ENCODE measurements at places on chromosomes 7 and 10.

- DNase-seq: no peak
Observed at GRCh38 chr10:92766451-92766850, 76.7 kb downstream of the HHEX start.

GRCh38 chr10:61589547-61590243, 73.0 kb upstream of the CABCOCO1 start:
- no peak for DNase-seq

- DNase-seq: no peak
Observed at GRCh38 chr10:124708922-124709520, 35.2 kb downstream of the FAM53B start.

- no peak for DNase-seq
Observed at GRCh38 chr10:33484787-33485186, 150.3 kb upstream of the NRP1 start.

DNA sequence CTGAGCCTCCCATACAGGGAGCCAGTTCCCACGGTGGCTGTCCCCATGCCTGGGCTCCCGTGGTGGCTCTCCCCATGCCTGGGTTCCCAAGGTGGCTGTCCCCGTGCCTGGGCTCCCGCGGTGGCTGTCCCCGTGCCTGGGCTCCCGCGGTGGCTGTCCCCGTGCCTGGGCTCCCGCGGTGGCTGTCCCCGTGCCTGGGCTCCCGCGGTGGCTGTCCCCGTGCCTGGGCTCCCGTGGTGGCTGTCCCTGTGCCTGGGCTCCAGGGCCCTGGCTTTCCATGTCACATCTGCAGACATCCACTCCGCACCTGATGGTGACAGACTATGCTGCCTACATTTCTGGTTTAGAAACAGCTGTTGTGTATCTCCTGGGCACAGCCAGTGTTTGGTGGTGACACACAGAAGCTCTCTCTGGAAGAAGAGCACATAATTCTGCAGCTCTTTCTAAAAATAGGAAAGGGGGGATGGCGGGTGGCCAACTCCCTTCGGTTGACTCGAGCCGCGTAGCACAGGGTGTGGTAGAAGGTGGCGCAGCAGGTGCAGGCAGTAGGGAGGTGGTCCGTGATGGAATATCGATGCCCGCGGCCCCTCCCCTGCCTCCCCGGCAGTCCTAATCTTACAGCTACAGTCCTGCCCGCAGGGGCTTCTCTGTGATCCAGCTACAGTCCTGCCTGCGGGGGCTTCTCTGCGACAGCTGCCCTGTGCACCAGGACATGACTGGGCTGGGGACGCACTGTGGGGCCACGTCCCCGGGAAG, 251.2 kb downstream of the DNAJB6 start:
- no peak for DNase-seq

DNA sequence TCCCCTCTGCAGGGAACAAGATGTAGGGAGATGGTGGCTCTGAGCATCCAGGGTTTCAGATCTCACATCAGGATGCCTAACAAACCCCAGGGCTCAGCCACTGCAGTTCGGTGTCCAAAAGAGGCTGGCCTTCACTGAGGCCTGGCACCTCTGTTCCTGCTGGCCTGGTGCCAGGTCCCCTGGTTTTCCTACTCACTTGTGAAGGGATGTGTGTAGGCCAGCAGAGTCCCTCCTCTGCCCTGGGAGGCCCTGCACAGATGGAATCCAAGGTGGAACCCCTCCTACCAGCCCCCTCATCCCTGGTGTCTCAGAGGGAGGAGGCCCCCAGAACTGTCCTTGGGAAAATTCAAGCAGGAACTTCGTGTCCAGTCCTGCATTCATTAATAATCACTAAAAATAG, 260.6 kb downstream of the CCSER2 start:
- no peak for DNase-seq

DNA sequence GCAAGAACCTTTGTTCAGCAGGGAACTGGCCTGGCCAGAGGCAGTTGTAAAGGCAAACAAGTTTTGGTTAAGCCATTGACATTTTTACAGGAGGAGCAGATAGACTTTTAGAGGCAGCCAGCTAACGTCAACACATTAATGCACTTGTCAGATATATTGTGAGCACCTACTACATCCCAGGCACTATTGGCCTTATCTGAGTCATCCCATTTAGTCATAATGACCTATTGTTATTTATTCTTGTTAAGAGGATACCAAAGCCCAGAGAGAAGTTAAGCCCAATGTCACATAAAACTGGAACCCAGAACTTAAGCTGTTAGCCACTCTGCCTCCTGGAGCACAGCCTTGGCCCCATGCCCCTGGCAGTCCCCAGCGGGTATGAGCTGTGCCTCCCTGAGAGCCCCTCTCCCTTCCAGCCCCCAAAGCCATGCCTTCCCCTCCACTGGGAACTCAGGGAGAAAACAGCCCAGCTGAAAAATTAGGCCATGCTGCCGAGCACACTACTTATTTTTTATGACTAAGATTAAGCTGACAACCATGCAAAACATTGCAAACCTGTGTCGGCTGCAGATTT, 32.7 kb upstream of the TRIM8 start:
- no peak for DNase-seq

GRCh38 chr7:139339698-139340036, 1.5 kb upstream of the FMC1 start:
- no peak for DNase-seq

GRCh38 chr7:50145226-50145625, 52.2 kb upstream of the ZPBP start:
- DNase-seq: no peak

GRCh38 chr7:104362756-104363155, 34.4 kb downstream of the LHFPL3 start:
- no peak for DNase-seq

- DNase-seq: no peak
Observed at GRCh38 chr7:81370822-81371221, 399.0 kb downstream of the HGF start.

DNA sequence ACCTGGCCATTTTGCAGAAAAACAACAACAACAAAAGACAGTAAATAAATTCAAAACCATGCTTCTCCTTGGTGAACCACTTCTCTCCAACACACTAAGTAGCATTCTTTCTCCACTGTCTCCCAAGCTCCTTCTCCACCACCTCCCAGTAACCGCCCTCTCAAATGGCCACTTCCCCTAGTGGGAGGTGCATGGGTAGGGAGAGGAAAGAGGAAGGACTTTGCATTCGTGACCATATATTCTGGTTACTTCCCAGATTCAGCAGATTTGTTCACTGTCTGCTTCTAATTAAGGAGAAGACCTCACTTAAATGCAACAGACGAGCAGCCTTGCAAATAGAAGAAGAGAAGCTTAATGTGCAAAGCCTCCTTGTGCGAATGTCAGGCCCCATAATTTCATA, 166.8 kb downstream of the SORCS1 start:
- DNase-seq: no peak

- DNase-seq: no peak
Observed at GRCh38 chr7:21966271-21966670, 20.6 kb upstream of the CDCA7L start.

DNA sequence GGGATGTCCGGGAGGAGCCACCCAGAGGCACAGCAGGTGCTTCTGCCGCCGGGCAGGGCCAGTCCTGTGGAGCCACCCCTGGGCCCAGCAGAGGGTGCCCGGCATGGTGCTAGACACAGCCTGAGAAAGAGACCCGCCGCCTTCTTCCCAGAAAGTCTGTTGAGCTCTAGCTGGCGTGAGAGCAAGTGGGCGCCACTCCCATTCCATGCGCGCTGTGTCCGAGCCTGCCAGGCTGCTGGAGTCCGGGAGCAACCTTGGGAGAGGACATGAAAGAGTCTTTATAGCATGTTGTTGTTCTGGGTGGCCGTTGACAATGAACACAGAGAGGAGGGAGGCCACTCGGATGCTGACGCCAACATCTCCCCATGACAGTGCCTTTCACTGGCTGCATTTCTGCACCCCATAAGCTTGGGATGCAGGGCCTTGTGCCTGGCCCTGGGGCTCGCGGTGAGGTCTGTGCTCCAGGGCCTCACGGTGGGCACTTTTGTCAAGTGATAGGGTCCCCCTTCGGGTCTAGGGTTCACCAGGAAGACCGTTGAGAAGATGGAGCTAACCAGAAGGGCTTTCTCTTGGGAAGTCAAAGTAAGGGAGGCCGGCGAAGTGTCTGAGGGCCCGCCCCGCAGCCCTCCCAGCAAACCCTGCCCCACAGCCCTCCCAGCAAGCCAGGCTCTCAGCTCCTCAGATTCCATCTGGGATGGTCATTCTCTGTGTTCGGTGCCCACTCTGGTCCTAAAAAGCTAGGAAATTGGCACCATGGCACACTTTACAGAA, 47.3 kb downstream of the NKX6-2 start:
- DNase-seq: no peak

DNA sequence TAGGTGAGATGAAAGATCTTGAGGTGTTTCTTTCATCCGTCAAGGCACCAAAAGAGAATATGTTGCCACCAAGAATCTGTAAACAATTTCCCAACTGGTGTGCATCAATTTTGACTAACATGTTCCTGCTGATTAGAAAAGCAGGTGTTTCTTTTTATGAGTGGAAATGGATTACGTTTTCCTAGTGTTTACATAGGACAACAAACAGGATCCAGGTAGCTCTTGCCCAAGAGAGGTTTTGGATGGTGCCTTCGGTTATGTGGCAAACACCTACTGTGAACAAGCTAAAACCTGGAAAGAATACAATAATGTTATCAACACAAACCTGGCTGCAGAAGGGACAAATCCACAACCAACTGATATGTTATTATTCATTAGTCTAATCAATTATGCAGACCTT, 53.6 kb upstream of the WNT16 start:
- no peak for DNase-seq

GRCh38 chr7:40205992-40206391, 71.2 kb downstream of the SUGCT start:
- no peak for DNase-seq

DNA sequence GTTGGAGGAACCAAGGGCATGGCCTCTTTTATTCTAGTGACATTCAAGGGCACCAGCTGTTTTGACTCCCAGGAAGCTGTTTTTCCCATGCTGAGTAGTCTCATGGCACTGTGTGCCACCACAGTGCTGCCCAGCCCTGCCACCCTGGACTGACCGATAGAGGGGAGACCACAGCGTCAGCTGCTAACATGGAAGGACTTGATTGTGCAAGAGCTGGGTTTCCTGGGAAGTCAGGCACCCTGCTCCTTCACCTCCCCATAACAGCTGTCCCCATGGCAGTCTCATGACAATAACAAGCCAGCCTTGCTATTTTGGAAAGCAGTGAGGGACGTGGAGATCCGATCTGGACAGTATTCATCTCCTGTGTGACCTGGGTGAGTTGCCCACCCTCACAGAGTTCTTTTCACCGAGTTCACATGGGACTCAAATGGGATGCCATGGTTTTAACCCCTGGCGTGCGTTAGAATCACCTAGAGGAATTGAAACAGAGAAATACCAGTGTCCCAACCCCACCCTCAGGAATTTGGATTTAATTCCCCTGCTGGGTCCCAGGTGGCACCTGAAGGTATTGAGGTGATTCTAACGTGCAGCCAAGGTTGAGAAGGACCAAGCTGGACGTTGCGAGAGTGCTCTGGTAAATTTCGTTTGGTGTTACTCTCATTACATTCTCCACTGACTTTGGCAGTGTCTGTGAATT, 174.8 kb downstream of the CELF2 start:
- DNase-seq: no peak

DNA sequence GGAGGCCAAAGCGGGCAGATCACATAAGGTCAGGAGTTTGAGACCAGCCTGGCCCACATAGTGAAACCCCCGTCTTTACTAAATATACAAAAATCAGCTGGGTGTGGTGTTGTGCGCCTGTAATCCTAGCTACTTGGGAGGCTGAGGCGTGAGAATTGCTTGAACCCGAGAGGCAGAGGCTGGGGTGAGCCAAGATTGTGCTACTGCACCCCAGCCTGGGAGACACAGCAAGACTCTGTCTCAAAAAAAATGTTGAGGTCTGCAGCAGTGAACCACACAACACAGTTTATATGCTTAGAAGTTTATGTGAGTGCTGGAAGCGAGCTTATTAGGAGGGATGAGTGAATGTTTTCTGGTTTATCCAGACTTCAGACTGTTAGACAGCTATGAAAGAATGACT, 10.4 kb downstream of the LHPP start:
- DNase-seq: no peak

- DNase-seq: no peak
Observed at GRCh38 chr7:40244226-40244625, 109.4 kb downstream of the SUGCT start.

GRCh38 chr7:12519682-12520009, 50.9 kb upstream of the SCIN start:
- no peak for DNase-seq

DNA sequence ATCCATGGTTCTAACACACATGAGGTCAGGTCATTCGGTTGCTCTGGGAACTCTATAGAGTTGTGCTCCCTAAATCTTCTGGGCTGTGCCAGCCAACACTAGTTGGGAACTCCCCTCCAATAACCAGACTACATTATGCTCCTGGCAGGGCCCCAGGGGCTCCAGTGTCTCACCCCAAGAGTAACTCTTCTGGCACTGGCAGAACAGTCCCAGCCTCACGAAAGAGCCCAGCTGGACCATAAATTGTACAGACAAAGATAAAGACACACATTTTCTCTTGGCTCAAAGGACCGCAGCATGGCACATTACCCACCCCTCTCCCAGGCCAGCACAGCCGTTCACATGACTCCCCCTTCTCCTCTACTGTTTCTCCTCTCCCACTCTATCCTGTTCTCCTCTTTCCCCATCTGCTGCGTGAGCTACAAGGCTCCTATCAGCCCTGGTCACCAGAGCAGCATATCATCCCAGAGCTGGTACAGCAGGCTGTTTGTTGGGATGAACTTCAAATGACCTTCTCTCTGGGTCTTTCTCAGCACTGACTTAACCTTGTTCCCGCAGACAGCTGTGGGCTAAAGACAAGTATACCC, 230.6 kb downstream of the PLXNA4 start:
- no peak for DNase-seq

- no peak for DNase-seq
Observed at GRCh38 chr10:133176546-133176945, 16.5 kb downstream of the KNDC1 start.

GRCh38 chr10:74432841-74433594, 282.0 kb downstream of the ADK start:
- no peak for DNase-seq

- DNase-seq: no peak
Observed at GRCh38 chr7:30634193-30634626, 39.5 kb downstream of the GARS1 start.

DNA sequence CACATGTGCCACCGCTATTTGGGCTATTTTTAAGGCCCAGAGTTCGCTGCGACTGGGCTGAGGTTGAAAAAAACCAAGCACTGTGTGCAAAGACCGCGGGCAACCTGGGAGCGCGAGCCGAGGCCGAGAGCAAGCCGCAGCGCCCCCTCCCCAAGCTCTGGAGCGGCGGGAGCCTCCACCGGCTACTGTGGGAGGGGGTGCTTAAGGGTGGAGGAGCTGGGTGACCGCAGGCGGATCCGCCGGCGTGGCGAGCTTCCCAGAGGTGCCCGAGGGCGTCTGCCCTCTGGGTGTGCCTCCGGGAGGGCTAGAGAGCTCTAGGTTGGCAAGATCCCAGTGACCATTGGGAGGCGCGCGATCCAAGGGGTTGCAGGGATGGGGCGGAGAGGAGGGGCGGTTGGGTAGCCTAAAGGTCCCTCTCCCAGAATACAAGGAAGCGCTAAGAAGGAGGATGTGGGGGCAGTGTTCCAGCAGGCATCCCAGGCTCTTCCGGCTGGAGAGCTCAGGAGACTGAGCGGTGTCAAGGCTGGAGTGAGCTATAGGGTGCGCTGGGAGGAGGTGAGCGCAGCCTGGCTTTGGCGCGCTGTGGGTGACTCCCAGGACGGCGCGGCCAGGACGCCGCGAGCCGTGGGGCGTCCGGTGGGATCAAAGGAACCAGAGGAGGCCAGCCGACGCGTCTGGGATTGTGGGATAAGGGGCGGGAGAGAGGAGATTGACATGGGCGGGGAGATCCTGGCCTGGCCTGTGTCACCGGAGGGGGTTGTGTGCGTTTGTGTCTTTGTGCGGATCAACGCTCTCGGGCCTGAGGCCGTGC, 8.0 kb downstream of the DLX5 start:
- no peak for DNase-seq

GRCh38 chr10:123474700-123475099, 191.5 kb upstream of the GPR26 start:
- no peak for DNase-seq

All from effector CD8-positive, alpha-beta T cell (primary cell).